Epithelial cell of proximal tubule (primary cell): ENCODE measurements at places on chromosomes 11 and 22. TPM values are rescaled to one million over a fixed set of nuclear protein-coding genes. Genes with fewer than 3 reads are reported as not detected.

GRCh38 chr11:36724742-36725385 is 126.8 kb upstream of the RAG2 start:
- no peak for DNase-seq

GRCh38 chr11:41826085-41826484 is 366.6 kb upstream of the LRRC4C start:
- DNase-seq: no peak

- no peak for DNase-seq
Observed at GRCh38 chr22:47357086-47357485, 594.6 kb downstream of the TBC1D22A start.

- no peak for DNase-seq
Observed at GRCh38 chr22:25347752-25348102, 128.3 kb downstream of the CRYBB2 start.

- DNase-seq: no peak
Observed at GRCh38 chr11:95867105-95867504, 56.8 kb downstream of the MTMR2 start.

- no peak for DNase-seq
Observed at GRCh38 chr22:45866126-45866645, 110.8 kb downstream of the WNT7B start.

DNA sequence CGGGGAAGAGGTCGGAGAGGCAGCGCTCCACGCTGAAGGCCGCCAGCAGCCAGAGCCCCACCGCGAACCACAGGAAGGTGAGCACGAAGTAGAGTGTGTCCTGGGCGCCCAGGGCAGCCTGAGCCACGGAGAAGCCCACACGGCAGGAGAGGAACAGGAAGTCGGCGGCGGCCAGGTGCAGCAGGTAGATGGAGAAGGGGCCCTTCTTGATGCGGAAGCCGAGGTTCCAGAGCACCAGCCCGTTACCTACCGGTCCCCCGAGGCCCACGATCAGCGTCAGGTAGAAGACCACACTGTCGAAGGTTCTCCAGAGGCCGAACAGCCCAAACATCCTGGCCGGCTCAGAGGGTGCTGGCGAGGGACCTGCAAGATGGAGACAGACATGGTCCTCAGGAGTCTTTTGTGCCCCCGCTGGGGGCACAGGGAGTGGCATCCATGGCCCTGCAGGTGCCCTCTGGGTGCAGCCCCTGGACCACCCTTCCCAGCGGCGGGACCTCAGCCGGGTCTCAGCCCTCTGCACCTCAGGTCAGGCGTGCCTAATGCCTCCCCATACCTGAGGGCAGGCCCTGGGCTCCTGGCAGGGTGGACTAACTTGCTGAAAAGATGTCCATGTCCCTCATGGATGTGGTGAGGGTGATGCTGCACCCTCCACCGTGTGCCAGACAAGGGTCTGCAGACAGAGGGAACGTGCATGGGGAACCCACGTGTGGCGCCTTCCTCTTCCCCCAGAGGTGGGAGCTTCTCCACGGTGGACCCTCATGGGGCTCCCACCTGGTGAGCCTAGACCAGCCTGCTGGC is at the start of gene MRGPRG:
Gene MRGPRG (minus strand): TSS at position 331 of the 798 bp plus-strand sequence. CDS start 0 bp downstream, at position 331.
- no peak for DNase-seq

DNA sequence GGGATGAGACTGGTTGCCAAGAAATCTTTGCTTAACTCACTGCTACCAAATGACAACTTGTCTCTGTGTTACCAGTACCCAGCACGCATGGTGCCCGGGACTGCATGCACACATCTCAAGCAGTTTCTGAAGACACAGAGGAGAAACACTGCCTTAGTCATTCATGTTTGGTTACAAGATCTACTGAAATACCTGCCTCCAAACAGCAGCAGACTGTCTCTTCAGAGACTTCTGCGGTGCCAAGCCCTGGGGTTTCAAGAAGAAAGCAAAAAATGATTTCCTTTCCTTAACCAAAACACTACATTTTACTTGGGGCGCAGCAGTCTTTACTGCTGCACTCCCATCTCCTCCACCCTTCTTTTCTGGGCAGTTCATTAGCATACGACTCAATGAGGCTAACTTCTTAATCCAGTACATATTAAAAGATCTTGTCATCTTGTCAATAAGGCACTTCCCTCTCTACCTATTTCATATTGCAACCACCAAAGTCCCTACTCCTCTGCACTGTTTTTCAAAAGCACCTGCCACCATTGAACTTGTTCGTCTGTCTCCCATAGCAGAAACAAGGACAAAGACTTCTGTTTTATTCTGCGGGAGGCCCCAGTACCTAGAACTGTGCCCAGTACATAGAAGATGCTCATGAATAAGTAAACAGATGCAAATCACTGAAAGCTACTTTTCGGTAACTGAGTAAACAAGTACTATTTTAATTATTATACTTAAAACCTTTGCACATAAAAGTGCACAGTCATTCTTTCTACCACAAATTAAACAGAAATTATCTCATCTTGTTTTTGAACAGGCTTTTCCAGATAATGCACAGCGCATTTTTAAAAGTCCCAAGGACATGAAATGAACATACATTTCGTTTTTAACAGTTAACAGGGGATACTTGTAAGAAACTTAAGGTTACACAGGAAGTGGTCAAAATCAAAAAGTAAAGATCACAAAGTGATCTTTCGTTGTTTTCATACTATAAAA is 4.0 kb downstream of the NAP1L4 start:
- DNase-seq: no peak

- no peak for DNase-seq
Observed at GRCh38 chr11:134557571-134558257, 145.7 kb upstream of the B3GAT1 start.

DNA sequence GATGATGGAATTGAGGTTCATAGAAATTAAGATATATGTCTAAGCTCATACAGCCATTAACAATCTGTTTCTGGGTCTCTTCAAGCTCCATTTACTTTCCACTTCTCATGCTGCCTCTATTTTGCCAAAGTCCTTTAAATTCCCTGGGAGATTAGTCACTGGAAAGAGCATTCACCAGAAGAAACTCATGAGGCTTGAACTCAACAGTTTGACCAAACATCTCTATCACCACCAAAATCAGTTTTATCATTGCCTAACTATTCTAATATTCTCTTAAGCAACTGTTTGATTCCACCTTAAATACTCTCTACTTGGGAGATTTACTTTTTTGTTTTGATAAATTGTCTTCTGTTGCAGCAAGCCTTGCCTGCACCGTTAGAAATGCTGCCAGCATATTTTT is 881.3 kb downstream of the KCNA4 start:
- DNase-seq: peak; percentile 55

GRCh38 chr22:19180740-19181410 is 2.3 kb upstream of the SLC25A1 start:
- no peak for DNase-seq

DNA sequence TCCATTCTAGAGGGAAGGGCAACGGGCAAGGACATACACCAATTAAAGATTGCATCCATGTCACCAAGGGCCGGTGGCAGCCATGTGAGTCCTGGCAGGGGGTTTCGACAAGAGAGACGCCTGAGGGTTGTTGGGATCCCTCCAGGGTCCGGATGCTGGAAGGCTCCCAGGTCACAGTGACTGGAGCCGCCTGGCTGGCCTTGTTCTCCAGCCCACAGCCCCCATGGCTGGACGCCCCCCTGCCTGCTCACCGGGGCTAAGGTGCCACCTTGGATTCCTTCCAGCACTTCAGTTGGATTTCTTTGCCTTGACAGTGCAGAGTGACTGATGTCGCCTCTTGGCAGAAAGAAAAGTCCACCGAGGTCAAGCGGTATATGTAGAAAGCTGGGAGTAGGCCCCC is 42.6 kb downstream of the ANO1 start:
- DNase-seq: no peak

DNA sequence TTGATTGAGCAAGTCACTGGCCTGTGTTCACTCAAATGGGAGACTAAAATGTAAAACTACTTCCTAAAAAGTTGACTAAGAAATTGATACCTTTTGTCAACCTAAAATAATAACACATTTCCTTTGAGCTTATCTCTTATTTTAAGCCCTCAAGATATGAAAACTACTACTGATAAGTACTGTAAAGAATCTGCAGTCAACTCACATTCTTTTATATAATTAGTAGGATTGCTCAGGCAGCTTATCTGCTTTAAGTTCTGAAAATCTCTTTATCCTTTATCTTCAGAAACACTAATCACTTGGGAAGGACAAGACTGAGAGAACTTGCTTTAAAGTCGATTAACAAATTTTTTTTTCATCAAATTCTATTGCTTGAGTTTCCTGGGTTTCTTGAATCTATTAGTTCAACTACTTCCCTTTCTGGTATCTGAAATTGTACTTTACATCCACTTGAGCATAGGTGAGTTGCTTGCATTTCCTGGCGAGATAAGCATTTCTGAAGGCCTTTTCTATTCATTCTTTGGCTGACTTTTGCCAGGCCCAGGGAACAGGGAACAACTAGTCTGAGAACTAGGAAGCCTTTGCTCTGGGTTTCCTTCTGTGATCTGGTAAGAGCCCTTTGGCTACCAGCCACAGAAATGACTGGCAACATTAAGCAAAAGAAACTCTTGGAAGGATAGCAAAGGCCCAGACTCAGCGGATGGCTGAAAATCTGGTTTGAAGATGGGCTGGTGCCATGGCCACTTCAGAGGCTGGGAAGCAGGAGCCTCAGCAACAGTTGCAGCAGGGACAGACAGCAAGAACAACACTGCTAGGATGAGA is 19.3 kb upstream of the CSRP3 start:
- DNase-seq: no peak

DNA sequence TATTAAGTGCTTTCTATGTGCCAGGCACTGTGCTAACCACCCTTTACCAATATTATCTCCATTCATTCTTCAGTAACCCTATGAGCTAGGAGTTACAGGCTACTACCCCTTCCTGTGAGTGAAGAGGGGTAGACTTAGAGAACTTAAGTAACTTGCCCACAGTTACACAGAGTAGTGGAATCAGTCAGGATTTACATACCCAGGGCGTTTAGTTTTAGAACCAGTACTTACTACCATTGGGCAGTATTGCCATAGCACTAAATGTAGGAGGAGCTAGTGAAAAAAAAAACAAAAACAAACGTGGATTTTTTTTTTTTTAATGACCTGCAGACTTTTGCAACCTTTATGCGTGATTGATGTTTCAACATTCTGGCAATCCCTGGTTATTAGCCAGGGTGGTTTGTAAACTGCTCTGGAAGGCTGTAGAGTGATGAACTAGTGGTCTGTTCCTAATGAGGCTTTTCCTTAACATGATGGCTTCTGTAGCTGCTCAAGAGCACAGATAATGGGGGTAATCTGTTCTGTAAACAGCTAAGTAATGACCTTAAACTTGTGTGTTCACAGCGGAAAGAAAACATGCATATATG is 11.4 kb downstream of the TBCEL start:
- DNase-seq: no peak

DNA sequence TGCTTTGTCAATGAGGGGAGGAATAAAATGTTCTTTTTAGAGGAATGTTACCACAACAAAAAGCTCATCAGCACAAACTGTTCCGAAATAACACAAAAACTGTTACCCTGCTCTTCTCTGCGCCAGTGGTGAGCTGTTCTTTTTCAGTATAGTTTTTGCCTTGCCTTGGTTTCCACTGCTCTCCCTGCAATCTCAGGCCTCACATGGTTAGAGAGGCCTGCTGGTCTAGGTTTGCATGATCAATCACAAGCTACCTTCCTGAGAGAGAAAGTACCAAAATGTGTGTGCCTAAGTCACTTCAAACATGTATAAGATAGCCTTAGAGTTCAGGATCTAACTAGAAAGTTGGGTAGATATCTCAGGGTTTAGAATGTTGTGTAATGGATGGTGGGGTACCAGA is 114.6 kb downstream of the STIM1 start:
- no peak for DNase-seq

DNA sequence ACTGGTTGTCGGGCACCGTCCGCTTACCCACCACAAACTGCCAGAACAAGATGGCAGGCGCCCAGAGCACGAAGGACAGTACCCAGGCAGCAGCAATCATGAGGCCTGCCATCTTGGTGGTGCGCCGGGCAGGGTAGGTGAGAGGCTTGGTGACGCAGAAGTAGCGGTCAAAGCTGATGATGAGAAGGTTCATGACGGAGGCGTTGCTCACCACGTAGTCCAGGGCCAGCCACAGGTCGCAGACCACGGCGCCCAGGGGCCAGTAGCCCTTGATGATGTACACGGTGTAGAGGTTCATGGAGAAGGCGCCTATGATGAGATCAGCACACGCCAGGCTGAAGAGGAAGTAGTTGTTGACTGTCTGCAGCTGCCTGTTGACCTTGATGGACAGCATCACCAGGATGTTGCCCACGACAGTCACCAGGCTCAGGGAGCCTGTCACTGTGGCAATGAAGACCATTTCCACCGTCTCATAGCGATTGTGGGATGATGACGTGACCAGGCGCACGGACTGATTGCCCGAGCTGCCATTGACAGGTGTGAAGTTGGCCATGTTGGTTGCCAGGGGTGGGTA is 4.6 kb downstream of the MDK start:
- DNase-seq: no peak

DNA sequence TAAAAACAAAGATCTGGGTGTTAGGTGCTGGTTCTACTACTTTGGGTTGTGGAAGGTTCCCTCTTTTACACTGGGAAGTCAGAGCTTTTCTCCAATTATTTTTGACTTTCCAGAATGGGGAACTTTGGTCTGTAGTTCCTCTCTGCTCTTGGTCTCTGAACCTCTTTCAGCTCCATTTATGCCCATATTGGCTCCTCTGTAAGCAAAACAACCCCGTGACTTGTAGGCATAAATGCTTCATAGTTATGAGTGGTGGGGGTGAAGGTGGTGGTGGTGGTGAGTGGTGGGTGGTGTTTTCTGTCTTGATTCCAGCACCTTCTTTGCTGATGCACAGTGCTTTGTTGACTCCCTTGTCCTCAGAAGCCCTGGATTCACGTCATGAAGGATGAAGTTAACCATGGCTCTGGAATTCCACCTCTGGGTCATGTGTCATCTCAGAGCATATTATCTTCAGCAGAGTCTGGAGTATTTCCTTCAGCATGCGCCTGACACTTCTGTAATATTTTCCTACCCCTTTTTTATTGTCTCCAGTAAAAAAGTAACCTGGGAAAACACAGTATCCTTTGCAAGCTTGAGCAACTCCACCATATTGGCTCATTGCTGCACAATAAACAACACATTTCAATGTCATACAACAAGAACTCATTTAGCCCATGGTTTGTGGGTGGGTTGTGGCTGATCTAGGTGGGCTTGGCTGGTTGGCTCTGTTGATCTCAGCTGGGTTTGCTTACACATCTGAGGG is 24.1 kb upstream of the GRK3 start:
- no peak for DNase-seq

GRCh38 chr11:118634431-118635236 is 27.2 kb downstream of the PHLDB1 start:
- no peak for DNase-seq

- DNase-seq: no peak
Observed at GRCh38 chr22:27490080-27490479, 311.5 kb downstream of the MN1 start.

PLAAT5 gene
- 0.06 and 1.6 TPM in 2 replicates for total RNA-seq

IRAG1 gene
- 0.07 TPM in 1 of 2 replicates, not detected in the other for total RNA-seq

MUC5B gene
- total RNA-seq: not detected in 2 replicates

SYCE3 gene
- total RNA-seq: 1.0 TPM in 1 of 2 replicates, not detected in the other

HBB gene
- total RNA-seq: not detected in 2 replicates

PHETA2 gene
- 10.9 and 11.2 TPM in 2 replicates for total RNA-seq

EXPH5 gene
- 6.8 and 7.8 TPM in 2 replicates for total RNA-seq

OR2AG2 gene
- 0.14 TPM in 1 of 2 replicates, not detected in the other for total RNA-seq

SCGB2A2 gene
- total RNA-seq: not detected in 2 replicates

TUBA8 gene
- total RNA-seq: 0.22 TPM in 1 of 2 replicates, not detected in the other

CRYAB gene
- total RNA-seq: 5.9 and 25.8 TPM in 2 replicates

MUC6 gene
- not detected in 2 replicates for total RNA-seq

CSRP3 gene
- not detected in 2 replicates for total RNA-seq

MCHR1 gene
- 0.23 TPM in 1 of 2 replicates, not detected in the other for total RNA-seq
